ENCODE measurements at places on chromosomes 4 and X.

- DNase-seq, result peak; percentile 51
Measured at GRCh38 chrX:66110112-66110511, 53.9 kb upstream of the HEPH start.

DNA sequence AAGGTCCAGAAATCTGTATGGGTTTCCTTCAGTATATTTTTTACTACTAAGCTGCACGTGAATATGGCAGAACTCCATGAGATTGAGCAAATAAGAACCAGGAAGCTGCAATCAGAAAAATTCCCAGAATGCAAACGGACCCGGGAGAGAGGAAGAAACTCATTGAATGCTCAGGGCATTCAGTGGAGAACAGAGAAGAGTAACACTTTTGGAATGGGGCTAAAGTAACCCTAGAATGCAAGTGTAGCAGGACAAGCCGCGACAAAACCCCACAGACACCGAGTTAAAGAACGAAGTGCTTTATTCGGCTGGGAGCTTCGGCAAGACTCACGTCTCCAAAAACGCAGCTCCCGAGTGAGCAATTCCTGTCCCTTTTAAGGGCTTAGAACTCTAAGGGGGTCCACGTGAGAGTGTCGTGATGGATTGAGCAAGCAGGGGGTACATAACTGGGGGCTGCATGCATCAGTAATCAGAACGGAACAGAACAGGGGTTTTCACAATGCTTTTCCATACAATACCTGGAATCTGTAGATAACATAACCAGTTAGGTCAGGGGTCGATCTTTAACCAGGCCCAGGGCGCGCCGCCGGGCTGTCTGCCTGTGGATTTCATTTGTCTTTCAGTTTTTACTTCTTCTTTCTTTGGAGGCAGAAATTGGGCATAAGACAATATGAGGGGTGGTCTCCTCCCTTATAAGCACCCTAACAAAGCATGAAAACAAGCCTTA lies 56.4 kb downstream of the RAB28 start:
- no peak for DNase-seq

- DNase-seq, result no peak
Measured at GRCh38 chr4:156971676-156972378, at the start of gene PDGFC. TSS of gene PDGFC (minus strand) at chr4:156971799. CDS start at chr4:156970903, 896 bp downstream.

DNA sequence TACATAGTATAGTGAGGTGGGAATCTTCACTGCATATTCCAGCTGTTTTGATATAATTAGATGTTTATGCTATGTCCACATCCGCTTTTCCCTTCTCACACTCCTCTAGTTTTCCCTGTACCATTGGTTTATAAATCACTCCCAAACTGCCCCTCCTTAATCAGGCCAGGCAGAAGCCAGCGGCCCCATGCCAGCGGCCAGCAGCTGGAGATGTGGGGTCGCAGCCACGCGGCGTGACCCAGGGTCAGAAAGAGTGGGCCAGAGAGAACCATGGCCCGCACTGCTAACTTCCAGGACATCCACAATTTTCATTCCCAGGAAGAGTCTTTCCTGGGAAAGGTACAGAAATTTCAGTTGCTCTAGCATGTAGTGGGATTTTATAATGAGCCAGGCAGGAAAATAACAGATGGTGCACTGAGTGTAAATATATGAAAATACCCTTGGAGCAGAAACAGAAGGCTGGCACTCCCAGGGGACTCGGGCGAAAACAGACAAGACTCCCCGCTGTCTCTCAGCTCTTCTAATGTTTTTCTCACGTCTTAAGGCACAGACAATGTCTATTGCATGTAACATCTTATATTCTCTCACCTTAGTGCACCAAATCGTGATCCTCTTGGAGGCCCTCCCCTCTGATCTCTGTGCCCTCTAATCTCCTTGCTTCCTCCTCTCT lies 145.9 kb upstream of the ZFP42 start:
- DNase-seq, result no peak

- DNase-seq, result no peak
Measured at GRCh38 chrX:41542536-41542935, 95.4 kb downstream of the NYX start.

- no peak for DNase-seq
Measured at GRCh38 chr4:26152056-26152455, 168.8 kb upstream of the RBPJ start.

DNA sequence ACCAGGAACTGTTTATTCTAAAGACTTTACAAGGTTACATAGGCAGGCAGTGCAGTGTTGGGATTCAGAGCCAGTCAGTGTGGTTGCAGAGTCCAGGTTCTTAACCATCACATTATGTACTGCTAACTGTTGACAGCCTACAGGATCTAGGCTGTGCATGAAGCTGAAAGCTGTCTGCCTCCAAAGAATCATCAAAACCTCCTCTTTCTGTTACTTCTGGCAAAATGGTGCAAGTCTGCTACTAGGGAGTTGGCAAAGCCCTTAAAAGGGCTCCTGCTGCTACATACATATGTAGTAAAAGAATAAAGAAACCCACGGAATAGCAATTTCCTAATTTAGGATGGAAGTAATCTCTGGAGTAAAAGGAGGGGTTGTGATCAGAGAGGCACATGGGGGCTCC lies 40.4 kb upstream of the CHRDL1 start:
- DNase-seq, result no peak

- no peak for DNase-seq
Measured at GRCh38 chr4:52873191-52873590, 11.1 kb downstream of the RASL11B start.

GRCh38 chrX:72105436-72105835 lies 26.3 kb downstream of the RTL5 start:
- DNase-seq, result peak; percentile 87

DNA sequence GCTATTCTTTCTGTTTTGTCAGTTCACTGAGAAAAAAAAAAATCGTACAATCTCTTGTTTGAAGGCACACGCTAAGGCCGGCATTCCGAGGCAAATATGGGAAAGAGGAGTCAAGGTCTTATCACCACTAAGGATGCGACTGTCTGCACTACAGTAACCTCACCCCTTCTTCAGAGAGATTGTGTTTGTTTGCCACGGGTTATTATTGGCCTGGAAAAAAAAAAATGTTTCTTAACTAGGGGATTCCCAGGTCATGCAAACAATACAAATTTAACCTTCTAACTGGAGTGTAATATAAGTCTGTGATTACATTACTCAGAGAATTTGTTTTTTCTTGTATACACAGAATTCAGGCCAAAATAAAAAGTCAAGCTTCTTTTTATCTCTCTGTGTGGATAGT lies 168.3 kb downstream of the TMA16 start:
- DNase-seq, result no peak

GRCh38 chr4:120922381-120923206 lies at the start of gene PRDM5:
TSS of gene PRDM5 (minus strand) at chr4:120922726. CDS start at chr4:120922608, 118 bp downstream.
- no peak for DNase-seq

GRCh38 chr4:8612646-8613045 lies 20.1 kb downstream of the CPZ start:
- no peak for DNase-seq

- no peak for DNase-seq
Measured at GRCh38 chr4:183390374-183390773, 54.1 kb upstream of the CDKN2AIP start.

DNA sequence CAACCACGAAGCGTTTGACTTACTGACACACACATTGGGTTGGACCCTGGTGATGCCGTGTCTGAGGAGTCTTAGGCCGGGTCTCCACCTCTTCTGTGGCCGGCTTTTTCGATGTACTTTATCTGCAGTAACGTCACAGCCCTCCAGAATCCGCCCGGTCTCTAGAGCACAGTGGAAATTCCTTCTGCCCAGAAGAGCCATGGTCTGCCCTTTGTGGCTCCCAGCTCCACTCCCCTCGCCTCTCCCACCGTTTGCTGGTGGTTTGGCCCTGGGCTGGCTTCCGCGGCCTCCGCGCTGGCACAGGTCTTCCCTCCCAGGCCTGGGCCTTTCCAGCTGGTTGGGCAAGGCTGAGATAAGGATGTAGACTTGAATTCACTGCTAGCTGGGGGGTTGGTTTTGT lies 4.3 kb downstream of the MAEA start:
- no peak for DNase-seq

Measured in CD4-positive, alpha-beta T cell treated with Interferon alpha-2 for 1 hour (primary cell).